ENCODE measurements at places on chromosomes 3 and 15. TPM values are rescaled to one million over a fixed set of nuclear protein-coding genes. Genes with fewer than 3 reads are reported as not detected.

Gene VIPR1
- 2.4 TPM for polyA plus RNA-seq

Gene EFCAB12
- 0.05 TPM for polyA plus RNA-seq

Gene SELENOS
- 47.8 TPM for polyA plus RNA-seq

Gene SLC9A9
- 10.2 TPM for polyA plus RNA-seq

Gene RARRES1
- polyA plus RNA-seq, result 5.1 TPM

Gene ZNF35
- 6.4 TPM for polyA plus RNA-seq

Gene CALML4
- 10.3 TPM for polyA plus RNA-seq

Gene SEC22C
- polyA plus RNA-seq, result 19.9 TPM

Gene PSTPIP1
- 2.3 TPM for polyA plus RNA-seq

Gene SSUH2
- polyA plus RNA-seq, result 2.2 TPM

Gene PLCB2
- 6.2 TPM for polyA plus RNA-seq

Gene SCN11A
- 0.91 TPM for polyA plus RNA-seq

Gene TMEM115
- polyA plus RNA-seq, result 26.0 TPM

Gene P2RY13
- polyA plus RNA-seq, result 1.7 TPM

Gene PEX5L
- 0.29 TPM for polyA plus RNA-seq

Gene CDHR4
- not detected for polyA plus RNA-seq

Gene MCF2L2
- polyA plus RNA-seq, result 0.09 TPM

Gene OR4F6
- polyA plus RNA-seq, result not detected

Gene SCAMP5
- polyA plus RNA-seq, result 4.0 TPM

Measured in muscle of leg (tissue), 16 donors.